ENCODE measurements at places on chromosomes 11 and 22.

- DNase-seq, result no peak
These were observed 30.2 kb upstream of the RRM1 start for GRCh38 chr11:4064278-4064955.

DNA sequence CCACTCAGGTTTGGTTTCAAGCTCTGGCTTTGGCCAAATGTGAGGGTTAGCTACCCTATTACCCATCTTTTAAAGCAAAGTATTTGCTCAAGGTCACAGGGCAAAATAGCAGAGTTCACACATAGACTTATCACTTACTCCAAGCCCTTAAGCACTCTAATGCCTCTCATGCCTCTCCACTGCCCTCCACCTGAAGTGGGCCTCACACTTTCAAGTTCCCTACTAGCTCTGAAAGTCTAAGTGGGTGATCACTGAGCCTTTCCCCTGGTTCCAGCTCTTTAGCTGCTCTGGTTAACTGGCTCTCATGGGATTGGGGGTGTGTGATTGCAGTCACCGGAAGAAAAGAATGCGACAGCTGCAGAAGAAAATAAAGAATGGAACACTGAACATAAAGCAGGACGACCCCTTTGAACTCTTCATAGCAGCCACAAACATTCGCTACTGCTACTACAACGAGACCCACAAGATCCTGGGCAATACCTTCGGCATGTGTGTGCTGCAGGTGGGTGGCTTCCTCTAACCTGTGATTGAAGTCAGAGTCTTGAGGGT is 6.4 kb downstream of the NAT10 start:
- DNase-seq, result no peak

GRCh38 chr11:34488855-34489557 is 24.6 kb downstream of the ELF5 start:
- DNase-seq, result no peak

DNA sequence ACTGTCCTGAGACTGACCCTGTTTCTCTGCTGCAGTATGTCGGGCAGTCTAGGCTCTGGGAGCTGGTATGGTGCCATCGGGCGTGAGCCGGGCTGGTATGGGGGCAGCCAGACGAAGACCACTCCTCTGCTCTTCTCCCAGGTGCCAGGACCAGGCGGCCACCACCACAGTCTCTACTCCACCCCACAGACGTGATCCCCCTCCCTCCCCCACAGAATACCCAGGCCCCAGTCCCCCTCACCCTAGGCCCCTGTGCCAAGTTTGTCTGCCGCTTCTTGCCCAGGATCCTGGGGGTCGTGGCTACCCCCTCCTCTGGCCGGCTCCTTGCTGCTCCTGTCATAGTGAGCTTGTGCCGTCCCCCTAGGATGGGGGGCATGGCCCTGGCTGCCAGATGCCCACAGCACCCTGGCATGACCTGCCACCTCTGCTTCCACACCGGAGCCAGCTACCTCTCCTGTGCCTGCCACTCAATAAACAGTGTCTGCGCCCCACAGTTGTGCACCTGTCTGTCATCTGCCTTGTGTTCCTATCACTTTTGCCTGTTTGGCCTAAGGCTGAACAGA is 2.0 kb upstream of the KCNK4 start:
- no peak for DNase-seq

DNA sequence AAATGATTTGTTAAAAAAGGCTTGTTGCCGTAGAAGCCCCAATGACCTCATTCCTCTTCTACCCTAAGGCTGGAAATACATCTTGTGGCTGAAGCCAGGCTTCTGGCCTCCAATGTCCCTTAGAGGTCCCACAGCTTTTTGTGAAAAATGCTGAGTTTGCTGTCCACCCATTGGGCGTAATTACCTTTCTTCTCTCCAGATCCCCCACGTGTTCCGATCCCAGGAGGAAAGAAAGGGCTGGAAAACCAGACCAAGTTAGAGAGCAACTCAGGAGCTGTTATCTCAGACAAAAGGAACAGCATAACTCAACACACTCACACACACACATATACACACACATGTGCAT is 154.2 kb downstream of the MIAT start:
- DNase-seq, result no peak

- DNase-seq, result no peak
These were observed 2.7 kb upstream of the VSIG2 start for GRCh38 chr11:124754710-124755109.

GRCh38 chr22:36732609-36733008 is 29.1 kb upstream of the CACNG2 start:
- no peak for DNase-seq

GRCh38 chr11:133202816-133203215 is 329.5 kb downstream of the OPCML start:
- no peak for DNase-seq

DNA sequence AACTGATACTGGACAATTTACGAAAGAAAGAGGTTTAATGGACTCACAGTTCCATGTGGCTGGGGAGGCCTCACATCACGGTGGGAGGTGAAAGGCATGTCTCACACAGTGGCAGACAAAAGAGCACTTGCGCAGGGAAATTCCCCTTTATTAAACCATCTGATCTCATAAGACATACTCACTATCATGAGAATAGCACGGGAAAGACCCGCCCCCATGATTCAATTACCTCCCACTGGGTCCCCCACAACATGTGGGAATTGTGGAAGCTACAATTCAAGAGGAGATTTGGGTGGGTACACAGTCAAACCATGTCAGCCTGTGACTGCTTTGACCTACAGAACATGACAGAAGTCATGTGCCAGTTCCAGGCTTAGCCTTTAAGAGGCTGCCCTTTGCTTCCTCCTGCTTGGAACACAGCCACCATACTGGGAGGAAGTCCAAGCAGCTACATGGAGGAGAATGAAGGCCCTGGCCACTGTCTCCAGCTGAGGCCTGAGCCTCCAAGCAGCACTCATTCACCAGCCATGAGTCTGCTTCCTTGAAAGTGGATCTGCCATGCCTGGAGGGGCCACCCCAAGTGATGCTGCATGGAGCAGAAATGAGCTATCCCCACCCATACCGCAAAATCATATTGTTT is 10.9 kb upstream of the GAL start:
- no peak for DNase-seq

GRCh38 chr22:21669026-21669425 is 3.2 kb downstream of the PPIL2 start:
- DNase-seq, result no peak

DNA sequence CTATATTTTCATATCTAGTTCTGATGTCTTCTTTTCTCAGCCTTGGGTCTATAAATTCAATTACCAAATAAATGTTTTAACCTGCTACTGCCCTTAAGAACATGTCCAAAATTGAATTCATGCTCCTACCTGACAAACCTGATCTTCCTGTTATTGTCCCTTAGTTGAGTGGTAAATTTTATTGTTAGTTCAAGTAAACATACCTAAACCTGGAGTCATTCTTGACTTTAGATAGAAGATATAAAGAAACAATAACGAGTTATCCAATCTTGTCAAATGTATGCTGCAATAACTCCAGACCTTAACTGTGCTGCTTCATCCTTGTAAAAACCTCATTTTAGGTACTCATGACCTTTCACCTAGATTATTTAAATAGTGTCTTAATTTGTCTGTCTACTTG is 34.6 kb upstream of the SC5D start:
- DNase-seq, result no peak

DNA sequence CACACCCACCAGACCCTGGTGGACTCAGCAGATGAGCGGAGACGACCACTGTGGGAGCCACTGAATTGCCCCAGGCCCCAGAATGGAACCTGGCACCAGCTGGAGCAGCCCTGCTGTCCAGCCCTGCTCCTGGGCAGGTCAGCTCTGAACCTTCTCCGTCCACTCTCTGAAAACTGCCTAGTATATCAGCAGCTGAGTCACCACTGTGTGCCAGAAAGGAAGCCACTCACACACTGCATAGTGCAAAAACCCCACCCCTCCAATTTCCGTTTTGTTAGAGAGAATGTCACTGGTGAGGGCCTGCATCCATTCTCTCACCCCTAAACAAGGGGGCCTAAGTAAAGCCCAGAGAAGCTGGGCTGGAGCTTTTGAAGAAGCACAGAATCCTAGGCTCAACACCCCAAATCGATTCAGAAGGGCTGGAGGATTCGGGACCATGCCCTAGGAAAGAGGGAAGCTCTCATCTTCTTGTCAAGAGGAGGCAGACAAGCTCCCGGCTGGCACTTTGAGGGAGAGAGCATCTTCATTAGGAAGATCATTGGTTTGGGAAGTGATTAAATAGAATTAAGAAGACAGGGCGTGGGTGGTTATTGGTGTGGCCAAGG is 44.5 kb downstream of the GALNT18 start:
- no peak for DNase-seq

- peak; percentile 21 for DNase-seq
These were observed 96.2 kb downstream of the PDHX start for GRCh38 chr11:35012467-35013191.

- no peak for DNase-seq
These were observed 124.2 kb downstream of the CCDC34 start for GRCh38 chr11:27238811-27239210.

DNA sequence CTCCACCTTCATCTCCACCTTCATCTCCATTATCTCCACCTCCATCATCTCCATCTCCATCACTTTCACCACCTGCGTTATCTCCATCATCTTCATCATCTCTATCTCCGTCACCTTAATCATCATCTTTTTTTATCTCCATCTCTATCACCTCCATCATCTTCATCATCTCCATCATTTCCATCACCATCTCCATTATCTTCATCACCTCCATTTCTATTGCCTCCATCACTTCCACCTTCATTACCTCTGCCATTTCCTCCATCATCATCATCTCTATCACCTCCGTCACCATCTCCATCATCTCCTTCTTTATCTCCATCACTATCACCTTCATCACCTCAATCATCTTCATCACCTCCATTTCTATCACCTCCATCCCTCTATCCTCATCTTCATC is 573.5 kb downstream of the TBC1D22A start:
- DNase-seq, result no peak

DNA sequence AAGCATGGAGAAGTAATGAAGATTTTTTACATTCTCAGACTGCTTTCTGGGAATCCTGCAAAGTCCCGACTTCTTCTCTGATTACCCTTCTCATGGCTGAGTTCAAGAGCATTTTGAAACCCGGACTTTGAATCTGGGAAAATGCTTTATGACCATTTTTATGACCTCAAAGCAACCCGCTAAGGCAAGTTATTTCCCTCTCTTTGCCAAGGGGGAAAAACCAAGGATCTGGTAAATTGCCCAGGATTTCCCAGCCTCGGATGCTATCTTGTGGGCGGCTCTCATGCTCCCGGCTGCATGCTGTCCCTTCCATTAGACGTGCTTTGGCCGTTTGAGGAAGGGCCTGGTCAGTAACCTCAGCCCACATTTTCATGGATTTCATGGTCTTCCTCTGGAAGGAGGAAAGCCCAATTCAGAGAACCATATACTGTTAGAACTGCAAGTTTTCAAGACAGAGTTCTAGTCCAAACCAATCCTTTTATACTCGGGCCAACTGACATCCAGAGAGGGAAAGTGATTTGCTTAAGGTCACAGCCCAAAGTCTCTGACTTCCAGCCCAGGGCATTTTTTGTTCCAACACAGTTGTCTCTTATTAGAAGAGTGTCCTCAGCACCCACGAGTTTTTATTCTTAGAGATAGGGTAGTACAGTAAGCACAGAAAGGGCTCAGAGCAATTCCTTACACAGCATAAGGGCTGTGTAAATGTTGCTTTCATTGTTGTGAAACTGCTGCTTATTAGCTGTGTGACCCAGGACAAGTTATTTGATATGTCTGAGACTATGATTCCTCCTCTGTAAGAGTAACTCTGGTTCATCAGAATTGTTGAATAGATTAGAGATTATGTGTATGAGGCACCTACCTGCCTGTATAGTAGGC is 77.4 kb downstream of the NAV2 start:
- DNase-seq, result no peak

DNA sequence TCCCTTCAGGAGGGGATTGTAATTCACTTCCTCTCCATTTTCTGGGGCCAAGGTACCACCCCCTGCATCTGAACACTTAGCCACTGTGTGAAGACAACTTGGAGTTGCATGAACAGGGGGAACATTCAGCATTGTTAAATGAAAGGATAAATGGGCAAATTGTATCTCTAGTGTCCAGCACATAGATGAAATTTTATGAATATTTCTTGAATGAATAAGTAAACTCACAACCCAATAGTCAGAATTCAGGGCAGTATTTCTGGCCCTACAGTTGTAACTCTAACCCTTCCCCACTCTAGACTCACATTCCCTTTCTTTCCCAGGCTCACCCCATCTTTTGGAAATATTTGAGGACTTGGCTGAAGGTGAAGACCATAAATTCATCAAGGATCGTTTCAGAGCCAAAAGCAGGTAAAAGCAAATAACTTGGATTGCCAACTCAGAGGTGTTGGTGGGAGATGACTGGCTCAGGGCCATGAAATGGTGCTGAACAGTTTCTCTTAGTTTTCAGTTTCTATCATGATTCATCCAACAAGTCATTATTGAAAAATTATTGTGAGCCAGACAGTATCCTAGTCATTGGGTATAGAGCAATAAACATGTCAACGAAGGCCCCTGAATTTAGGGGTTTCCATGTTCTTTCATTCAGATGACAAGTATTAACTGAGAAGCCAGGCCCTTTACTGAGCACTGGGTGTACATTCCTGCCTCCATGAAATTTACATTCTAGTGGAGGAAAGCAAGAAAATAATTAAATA is 33.3 kb upstream of the ZC3H12C start:
- DNase-seq, result no peak

DNA sequence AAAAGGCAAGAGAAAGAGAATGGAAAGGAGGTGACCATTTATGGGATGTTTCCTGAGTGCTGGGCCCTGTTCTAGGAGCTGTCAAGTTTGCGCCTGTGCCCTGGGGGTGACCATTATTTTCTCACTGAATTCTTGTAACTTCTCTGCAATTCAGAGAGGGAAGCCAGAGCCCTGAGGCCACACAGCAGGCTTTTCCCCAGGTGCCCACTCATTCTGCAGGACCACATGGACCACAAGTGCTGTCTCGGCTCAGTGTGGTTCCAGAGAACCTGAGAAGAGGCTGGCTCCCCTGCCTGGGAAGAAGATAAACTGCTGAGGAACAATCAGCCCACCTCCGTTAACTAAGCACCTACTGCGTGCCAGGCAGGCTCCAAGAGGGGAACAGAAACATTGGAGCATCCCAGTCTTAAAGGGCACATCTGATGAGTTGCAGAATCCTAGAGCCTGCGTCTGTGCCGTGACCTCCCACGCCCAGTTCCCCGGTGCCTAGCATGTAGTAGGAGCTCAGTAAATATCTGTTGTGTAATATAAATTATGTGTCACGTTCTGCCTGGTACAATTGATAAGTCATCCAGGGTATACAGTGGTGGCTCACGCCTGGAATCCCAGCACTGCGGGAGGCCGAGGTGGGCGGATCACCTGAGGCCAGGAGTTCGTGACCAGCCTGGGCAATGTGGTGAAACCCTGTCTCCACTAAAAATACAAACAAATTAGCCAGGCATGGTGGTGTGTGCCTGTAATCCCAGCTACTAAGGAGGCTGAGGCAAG is 31.6 kb upstream of the CRYBB3 start:
- DNase-seq, result no peak
